ENCODE measurements at places on chromosomes 2 and 18.
A peak's percentile ranks its signal among the peaks of the same experiment; 100 is the strongest.

DNA sequence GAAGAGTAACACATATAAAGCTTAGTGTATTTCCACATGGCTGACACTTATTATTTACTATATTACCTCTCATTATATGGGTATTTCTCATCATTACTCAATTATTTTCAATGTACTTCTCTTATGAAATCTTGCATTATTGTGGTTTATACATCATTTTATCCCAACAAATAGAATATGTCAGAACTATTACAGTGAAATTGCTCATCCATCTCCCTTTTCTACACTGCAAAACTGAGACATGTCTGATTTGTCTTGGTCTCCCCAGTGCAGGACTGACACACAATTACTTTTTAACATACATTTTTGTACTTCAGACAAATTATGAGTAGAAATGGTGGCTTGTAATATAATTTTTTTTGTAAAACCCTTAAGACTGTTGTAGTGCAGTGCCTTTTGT lies 600.9 kb downstream of the PLCL1 start:
- DNase-seq: no peak

DNA sequence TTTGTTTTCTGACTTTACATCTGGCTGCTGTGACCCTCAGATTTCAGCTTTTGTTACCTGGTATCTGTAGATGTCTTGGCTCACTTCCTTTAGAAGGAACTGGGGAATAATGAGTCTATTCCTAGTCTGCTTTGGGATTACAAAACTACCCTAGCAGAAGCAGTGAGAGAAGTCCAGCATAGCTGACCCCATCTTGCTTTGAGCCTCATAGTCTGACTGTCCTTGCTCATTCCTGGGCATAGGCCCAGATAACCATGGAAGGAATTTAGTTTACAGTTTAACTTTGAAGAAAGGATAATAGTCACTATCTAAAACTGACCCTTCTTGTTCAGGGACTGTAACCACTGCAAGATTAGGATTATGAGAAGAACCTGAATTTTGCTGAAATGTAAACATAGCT lies 163.0 kb upstream of the HNMT start:
- DNase-seq: no peak

DNA sequence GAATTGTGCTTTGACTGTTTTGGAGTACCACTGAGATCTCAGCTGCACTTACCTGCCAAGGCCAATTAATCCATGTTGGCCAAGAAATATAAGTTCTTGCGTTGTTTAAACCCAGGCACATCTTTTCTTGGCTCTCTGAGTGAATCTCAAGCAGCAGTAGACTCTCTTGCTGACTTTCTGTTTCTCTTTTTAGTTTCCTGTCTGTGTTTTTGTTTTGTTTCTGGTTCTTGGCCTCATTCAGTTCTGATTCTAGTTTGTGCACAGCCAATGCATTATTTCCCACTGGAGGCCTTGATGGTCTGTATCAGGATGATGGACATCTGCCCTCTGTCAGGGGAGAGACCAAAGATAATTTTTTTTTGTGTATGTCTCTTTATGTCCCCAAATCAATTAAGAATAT lies 379.4 kb downstream of the CDH2 start:
- no peak for DNase-seq

- DNase-seq: peak; percentile 33
Observed at GRCh38 chr2:39728941-39729351, 50.1 kb downstream of the THUMPD2 start.

- DNase-seq: no peak
Observed at GRCh38 chr18:69250305-69251151, 150.2 kb upstream of the DOK6 start.

DNA sequence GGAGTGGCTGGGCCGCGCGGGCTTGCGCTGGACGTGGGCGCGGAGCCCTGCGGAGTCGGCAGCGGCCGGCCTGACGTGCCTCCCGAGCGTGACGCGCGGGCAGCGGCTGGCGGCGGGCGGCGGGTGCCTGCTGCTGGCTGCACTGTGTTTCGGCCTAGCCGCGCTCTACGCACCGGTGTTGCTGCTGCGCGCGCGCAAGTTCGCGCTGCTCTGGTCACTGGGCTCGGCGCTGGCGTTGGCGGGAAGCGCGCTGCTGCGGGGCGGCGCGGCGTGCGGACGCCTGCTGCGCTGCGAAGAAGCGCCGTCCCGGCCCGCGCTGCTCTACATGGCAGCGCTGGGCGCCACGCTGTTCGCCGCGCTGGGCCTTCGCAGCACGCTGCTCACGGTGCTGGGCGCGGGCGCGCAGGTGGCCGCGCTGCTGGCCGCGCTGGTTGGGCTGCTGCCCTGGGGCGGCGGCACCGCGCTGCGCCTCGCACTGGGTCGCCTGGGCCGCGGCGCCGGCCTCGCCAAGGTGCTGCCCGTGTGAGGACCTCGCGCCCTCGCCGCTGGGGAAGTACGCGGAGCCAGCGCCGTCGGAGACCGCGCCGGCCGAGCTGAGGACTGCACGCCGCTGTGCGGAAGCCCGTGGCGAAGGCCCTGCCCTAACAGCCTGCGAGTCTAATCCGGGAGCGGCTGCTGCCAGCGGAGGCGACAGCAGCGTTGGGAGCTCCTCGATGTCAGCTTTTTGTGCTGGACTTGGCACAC lies 526 bp downstream of the SFT2D3 start:
- peak; percentile 86 for DNase-seq

- no peak for DNase-seq
Observed at GRCh38 chr2:150292807-150293206, 194.7 kb downstream of the RND3 start.

DNA sequence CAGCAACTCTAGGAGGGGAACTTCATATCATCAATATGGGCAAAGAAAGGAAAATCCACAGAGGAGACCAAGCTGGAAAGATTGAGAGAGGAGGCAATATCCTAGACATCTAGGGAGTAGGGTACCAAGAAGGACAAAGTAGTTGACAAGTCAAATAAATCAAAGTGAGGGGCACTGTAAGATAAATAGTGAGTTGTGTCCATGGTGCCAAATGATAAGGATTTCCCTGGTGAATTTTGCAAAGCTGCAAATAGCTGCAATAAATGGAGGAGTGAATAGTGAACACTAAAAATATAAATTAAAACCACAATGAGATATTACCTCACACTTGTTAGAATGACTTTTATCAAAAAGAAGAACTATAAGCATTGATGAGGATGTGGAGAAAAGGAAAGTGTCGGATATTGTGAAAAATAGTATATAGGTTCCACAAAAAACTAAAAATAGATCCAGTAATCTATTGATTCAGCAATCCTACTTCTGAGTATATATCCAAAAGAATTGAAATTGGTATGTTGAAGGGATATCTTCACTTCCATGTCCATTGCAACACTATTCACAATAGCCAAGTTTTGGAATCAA lies 258.2 kb upstream of the FN1 start:
- DNase-seq: no peak

DNA sequence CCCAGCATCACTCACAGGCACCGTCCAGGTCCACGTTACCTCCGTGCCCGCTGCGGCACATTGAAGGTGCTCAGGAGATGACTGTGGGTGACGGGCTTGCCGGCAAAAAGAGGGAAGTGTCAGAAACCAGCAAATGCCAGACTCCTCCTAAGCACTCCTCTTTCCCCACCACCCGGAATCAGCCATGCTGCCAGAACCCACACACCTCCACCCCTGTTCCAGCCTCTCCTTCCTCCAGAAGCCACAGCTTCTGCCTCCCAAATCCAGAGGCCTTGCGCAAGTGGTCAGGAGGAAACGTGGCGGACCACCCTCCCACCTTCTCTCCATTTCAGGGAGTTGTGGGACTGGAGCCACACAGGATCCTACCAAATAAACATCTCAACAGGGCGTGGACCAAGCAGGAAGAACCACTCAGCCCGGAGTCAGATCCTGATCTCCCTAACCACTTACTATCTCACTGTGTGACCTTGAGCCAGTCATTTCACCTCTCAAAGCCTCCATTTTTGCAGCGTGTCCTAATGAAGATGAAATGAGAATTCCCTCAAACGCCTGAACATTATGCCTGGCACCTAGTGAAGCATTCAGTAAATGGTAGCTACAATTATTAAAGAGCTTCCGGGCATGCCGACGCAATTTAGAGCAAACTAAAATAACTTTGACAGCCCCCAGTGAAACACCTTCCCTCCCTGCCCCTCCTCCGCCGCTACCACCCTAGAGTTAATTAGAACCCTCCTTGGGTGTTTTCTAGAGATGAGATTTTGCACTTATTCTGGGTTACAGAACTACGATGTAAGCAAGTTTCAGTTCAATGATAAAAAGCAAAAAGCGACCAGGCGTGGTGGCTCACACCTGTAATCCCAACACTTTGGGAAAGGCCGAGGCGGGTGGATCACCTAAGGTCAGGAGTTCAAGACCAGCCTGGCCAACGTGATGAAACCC lies 32.9 kb downstream of the SMAD7 start:
- DNase-seq: no peak

Measured in activated T-cell treated with anti-CD3 and anti-CD28 coated beads, Interleukin-2, amount 50 U/mL, for 72 hours (primary cell).